Islet precursor cell (in vitro differentiated cells): ENCODE measurements at places on chromosomes 5 and 9.

GRCh38 chr5:139637438-139638089 is 10.6 kb upstream of the CXXC5 start:
- peak; percentile 93 for DNase-seq

DNA sequence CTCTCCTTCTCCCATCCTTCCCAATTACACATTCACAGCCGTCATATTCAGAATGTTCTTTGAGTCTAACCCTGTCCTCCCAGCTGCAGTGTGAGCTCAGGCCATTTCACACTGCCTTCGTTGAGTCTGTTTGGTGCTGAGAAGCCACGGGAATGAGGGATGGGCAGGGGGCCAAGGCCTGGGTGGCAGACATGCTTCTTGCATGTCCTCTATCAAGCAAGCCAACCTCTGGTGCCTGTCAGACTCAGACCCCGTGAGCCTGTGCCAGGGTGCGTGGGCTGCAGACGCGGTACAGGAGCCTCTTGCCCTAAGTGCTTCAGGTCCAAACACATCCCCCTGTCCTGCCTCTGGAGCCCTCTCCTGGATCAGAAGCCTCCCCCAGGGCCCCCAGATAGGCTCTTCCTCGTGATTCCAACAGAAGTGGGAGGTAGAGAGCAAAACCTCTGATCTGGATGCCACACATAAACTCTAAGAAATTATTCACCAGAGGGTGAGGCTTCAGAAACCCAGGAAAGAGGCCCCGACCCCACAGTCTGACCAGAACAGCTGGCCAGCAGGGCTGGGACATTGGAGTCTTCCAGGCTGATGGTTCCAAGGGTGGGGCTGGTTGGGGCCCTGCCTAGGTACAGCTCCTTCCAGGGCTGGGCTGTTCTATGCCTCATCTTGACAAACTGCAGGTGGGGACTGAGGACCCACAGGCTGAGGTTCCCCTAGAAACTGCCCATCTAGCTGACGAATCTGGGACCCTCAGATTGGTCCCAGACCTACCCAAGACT is 46.7 kb upstream of the CDKN2AIPNL start:
- DNase-seq = no peak

DNA sequence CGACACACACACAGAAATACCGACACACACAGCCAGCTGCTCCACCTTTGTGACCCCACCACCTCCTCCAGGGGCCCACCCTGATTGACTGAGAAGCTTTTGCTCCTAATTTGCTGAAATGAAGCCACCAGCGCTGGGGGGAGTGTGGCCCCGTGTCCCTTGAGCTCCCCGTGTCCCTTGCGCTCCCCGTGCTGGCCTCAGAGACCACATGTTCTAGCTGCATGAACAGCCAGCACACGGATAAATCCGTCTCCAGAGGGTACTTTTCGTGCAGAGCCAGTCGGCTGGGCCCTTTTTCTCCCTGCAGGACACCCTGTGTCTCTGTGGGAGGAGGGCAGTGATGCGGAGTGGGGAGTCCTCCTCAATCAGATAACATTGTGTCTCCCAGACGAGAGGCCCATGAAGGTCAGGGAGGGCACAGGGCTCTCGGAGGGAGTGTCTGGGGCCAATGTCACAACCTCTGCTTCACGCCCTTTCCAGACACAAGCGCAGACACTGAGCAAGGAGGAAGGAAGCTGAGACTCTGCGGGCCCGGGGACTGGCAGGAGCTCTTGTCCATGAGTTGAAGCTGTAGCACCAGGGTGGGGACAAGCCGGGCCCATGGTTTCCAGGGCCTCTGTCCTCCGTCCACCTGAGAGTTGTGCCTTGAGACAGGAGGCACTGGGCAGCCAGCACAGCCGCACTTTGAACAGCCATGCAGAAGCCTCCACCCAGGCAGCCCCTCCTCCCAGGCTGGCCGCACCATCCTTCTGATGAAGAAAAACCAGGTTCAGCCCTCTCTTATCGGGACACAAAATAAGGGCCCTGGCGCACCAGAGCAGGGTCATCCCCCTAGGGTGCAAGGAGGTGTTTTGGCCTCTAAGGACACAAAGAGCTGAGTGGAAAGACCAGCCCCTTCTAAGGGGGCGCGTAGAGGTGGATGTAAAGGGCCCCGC is 36.4 kb upstream of the SLC6A19 start:
- DNase-seq = peak; percentile 70

DNA sequence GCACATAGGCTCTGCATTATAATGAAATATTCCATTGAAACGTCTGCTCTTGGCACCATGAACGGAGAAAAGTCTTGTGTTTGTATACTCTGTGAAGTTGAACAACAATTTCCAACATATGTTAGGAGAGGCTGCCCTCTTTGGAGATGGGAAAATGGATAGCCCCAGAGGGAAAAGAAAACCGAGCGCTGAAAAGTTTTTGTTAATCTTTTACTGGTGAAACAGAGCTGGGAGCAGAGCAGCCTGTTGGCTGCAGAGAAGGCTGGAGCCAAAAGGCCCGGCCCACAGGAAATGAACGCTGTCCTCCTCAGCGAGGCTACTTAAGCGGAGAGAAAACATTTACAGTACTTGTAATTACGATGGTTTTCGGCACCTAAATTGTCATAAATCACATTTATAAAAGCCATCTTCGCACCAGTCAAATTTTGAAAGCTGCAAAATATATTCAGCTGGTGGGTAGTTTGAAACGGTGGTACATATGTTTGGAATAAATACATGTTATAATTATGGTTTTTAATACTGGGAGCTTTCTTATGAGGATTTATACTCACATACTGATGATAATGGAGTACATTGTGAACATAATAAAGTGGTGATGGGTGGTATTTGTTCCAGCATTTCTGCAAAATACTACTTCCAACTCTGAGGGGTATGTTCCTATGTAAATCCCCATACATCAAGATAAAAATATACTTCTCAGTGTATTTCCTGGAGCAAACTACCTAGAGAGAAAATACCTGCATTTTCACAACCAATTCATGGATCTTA is 129.6 kb upstream of the CNTLN start:
- peak; percentile 58 for DNase-seq

DNA sequence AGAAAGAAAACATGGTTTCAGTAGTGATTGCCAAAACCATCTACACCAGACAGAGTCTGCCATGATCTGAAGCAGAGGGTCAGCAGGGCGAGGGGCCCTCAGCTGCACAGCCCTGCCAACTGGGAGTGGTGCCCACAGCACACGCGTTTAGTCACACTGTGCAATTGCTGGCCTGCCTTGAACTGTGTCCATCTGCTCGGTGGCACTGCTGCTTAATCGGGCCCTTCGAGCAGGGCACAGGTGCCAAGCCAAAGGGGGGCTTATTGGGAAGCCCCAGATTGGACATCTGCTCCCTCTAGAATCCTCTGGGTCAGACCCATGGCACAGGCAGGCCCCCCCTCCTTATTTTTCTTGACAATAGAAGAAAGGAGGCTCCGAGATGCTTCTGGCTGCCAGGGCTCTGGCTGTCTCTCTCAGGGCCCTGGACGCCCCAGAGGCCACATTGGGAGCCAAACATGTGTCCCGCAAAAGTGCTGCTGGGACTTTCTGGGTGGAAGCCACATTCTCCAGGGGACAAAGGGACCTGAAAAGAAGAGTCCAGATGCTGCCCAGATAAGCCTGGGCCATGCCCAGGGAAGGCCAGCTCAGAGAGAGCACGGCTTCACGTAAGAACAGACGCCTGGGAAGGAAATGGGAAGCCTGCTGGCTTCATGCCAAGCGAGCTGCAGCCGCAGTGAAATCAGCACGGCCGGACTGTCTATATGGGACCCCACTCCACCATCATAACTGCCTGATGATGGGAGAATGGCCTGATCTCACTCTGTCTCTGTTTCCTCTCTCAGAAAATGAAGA is 349.2 kb downstream of the GADD45G start:
- no peak for DNase-seq

- no peak for DNase-seq
Observed at GRCh38 chr9:89638893-89639292, 34.1 kb downstream of the GADD45G start.

GRCh38 chr5:181043285-181044092 is 3.4 kb downstream of the BTNL9 start:
- DNase-seq = peak; percentile 47

GRCh38 chr9:94610181-94610606 is 16.6 kb upstream of the FBP2 start:
- DNase-seq = no peak

GRCh38 chr5:136206361-136206760 is 13.4 kb upstream of the SMIM32 start:
- peak; percentile 18 for DNase-seq

- peak; percentile 71 for DNase-seq
Observed at GRCh38 chr5:78515670-78516069, 132.9 kb downstream of the LHFPL2 start.

DNA sequence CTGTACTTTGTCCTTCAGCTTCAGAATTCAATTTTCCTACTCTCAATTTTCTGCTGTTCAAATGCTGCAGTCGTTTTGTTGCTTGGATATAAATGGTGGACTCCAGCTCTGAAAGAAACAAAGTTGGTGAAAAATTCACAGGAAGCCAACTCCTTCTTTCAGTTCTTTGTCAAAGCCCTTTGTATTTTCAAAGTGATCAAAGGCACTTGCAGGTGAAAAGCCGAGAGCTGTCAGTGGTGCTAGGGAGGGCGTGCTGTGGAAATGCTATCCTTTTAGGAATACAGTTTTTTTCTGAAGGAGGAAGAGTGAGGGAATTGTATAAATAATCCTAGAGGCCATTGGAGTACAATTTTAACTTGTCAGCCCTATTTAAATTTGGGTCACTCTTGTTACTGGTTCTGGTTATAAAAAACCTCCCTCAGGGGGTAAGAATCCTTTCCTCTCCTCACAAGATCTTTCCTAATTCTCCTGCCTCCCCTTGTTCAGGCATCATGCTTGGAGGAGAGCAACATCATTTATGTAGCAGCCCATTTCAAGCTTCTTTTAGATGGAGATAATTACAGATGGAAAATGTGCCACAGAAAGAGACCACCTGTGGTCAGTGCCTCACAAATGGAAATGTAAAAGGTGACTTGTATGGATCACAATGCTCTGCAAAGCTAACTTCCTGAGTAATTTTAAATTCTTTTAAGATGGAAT is 62.5 kb upstream of the GHR start:
- no peak for DNase-seq

GRCh38 chr9:16028548-16028947 is 475.7 kb downstream of the CCDC171 start:
- DNase-seq = no peak

- peak; percentile 43 for DNase-seq
Observed at GRCh38 chr9:91921371-91921770, 28.7 kb downstream of the ROR2 start.

DNA sequence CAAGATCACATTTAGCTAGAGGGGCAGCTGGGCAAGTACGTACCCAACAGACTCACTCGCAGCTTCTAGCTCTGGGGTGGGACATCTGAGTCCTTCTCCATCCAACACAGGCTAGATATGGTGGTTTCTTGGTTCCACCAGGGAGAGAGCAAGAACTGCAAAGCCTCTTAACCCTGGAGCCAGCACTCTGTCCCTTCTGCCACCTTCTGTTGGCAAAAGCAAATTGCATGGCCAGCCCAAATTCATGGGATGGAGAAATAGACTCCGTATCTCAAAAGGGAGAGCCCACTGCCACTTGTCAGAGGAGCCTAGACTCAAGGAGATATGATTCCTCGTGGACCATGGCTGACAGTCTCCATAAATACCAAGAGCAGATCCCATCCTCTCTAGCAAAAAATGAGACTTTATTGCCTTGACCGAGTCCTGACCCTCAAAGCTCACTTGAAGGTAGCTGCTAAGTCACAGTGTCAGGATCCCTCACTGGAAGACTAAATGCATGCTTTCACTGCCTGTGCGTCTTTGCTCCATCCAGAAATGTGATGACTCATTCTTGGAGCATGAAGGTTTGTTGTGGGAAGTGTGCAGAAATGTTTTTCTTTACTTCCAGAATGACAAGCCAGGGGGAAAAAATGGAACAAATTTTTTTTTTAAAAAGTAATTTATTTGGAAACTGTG is 28.8 kb upstream of the ROR2 start:
- DNase-seq = peak; percentile 85

DNA sequence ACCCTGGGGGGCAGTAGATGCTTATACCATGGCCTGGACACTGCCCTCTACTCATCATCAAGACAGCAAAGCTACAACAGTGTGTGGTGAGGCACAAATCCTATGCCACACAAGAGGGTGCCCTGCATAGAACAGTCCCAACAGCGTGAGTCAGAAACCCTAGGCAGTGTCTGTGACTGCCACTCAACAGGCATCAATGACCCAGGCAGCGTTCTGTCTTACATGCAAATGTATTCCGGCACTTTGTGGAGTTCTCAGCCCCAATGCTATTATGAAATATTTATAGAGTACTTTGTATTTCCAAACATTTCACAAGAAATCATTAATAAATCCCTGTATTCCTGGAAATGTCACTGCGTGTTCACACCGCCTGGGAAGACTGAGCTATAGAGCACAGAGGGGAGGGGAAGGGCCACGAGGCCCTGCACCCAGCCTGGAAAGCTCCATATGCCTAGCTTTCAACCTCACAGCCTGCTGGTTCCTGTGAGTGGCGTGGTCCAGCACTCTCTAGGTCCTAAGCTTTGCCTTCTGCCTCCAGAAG is 77.7 kb downstream of the NIPSNAP3B start:
- no peak for DNase-seq

GRCh38 chr5:165328846-165329245 is 1823.4 kb downstream of the MAT2B start:
- DNase-seq = no peak

DNA sequence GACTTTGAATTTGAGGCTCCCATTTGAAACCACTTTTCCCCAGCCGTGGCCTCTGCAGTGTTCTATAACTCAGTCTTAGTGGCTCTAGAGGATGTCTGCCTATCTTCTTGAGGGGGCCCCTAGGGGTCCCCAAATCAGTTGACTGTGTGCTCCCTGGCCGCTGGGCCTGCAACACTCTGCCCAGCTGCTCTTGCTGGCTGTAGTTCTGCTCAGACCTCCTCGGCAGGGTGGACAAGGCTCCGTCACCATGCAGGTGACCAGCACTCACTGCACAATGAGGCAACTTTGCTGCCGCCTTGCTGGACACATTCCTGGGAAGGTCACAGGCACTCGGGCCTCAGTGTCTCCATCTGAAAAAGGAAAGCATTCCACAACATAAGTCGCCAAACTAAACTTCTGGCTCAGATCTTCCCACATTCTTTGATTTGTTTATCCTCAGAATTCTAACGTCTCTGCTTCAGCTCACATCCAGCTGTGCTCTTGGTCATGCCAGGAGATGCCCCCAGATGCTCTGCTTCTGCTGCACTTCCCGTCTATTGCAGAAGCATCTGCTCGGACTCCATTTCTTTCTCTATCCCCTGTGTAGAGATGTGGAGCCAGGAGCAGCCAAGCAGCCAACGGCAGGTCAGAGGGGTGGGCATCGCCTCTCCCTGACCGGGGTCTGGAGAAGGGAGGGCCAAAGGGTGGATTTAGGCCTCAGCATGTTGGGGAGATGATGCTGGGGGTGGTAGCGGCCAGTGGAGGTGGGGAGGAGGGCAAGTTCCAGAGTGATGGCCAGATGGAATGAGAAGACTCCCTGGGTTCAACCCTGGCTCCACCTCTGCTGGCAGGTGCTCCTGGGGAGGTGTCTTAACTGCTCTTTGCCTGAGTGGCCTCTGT is 133.6 kb downstream of the MVB12B start:
- peak; percentile 43 for DNase-seq

DNA sequence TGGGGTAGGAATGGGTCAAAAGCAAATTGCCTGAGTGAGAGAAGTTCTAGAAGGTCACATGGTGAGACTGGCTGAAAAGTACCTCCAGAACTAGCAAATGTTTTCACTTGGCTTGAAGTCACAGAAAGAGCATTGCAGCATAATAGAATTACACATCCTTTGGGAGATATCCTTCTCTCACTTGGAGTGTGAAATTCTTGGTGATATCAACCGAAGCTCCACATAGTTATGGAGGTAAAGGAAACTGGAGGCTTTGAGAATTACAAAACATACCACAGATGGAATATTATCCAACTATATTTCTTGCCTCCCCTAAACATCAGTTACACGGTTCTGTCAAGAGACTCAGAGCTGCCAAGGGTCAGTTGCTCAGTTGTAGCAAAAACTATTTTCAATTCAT is 182.4 kb downstream of the SEMA5A start:
- no peak for DNase-seq
